GM06990 (cell line): ENCODE measurements at places on chromosomes 3 and 15.

DNA sequence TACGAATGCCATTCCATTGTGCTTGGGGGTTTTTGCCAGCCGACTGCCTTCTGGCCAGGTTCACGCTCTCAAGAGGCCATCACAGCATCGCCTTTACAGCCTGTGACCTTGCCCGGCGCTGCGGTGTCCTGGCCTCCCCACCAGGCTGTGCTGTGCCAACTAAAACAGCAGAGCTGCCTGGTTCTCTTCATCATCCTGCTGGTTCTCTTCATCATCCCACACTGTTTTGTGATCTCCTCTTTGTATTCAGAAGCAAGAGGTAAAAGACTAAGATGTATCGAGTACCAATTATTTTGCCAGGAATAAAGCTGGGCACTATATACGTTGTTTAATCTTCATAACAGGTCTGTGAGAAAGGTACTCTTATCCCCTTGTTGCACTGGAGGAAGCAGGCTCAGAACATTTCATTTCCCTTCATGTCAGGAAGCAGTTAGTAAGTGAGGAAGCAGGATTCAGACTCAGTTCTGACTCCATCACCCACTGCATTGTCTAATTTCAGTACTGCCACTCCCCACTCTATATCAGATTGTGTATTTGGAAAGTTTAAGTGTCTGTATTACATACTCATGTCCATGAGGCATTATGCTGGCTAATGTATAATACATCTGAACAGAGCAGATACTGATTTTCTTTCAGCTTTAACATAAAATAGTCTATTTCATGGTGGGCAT, 92.7 kb downstream of the LRRC28 start:
- peak; percentile 15 for DNase-seq

DNA sequence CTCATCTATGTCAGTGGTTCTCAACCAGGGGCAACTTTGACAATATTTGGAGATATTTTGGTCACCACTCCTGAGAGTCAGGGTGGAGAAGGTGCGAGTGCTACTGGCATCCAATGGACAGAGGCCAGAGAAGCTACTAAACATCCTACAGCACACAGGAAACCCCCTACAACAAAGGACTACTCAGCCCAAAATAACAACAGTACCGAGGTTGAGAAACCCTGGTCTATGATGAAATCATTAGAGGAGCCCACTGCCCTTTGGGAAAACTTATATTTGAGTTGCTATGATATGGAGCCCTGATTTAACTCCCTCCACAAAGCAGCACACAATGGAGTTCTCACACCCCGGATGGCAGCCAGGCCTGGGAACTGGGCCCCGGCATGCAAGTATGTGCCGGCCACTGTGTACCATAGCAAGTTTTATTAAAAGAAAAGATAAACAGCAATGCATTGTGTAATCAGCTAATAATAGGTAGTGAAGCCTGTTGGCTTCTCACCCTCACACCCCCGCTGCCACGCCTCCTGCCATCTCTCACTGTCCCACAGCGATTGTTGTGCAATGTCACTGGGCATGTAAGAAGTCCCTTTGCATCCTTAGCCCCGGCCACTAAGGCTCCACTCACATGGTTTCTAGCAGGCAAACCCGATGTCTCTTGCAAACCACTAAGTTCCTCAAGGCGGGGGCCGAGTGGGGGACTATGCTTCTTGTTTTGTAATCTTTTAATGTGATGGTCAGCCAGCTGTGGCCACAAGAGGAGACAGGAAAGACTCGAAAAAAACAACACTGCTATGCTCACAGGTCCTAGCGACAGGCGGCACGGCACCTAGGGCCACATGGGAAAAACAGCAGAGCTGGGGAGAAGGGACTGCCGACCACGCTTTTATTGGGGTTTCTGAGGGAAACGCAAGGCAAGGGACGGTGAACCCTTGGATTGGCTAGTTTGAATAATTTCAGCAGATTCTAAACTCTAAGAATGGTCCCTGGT, 110.0 kb downstream of the AQP9 start:
- DNase-seq, result no peak

DNA sequence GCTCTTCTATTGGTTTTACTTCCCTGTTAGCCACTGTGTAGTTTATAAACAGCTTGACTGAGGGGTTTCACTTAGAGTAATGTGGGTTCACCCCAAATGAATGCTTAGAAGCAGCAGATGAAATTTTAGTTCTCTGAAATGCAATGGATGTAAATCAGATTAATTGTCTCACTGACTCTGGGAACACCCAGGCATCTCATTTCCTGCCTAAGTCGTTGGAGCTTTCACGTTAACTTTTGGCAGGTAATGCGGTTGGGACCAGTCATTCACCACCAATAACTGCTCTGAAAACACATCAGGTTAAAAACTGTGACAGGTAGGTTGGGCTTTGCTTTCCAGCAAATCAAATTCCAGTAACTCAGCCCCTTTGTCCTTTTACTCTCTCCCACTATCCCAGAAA, 775.4 kb downstream of the NTRK3 start:
- DNase-seq, result no peak

DNA sequence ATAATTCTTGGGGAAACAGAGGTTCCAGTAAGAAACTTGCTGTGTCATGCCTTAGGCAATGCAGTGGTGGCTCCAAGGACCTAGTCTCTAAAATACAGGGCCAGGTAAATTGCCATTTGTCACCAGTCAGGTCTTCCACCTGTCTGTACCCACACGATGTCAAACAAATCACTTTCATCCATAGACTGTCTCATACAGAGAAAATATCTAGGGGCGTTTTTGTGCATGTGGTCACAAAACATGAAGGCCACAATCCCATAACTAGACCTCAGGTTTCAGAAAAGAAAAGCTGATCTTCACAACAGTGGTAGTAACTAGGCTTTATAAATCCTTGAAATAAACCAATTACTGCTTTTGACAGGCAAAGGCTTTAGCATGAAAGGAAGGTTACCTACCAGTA, 92.3 kb downstream of the SLC9A9 start:
- no peak for DNase-seq

- DNase-seq, result no peak
Measured at GRCh38 chr15:52682200-52682599, 3.0 kb upstream of the ATOSA start.

GRCh38 chr3:113758389-113759024, 11.7 kb downstream of the ATP6V1A start:
- no peak for DNase-seq

- no peak for DNase-seq
Measured at GRCh38 chr15:65551183-65551582, 20.9 kb downstream of the HACD3 start.

- DNase-seq, result no peak
Measured at GRCh38 chr3:135917927-135918597, 47.5 kb upstream of the PPP2R3A start.

DNA sequence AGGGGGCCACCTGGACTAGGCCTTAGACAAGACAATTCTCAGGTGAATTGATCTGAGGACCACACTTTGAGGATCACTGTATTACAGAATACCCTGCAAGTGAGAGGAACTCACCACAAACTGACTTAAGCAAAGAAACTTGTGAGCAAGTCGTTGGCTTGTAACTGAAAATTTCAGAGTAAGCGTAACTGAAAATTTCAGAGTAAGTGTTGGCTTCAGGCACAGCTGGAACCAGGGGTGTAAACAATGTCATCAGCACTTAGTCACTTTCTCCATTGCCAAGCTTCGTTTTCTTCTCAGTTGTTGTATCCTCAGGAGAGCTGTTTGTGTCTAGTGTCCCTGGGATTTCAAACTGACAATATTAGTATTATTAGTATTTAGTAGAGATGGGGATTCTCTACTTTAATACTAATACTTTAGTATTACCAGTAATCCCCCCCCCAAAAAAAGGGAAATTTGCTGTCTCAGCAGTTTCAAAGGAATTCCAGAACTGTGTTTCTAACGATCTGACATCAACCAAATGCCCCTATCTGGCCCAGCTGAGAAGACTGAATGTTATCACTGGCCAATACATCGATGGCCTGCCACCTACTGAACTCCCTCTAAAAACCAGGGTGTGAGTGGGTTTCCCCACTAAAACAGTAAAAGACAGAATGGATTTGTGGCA, 474.4 kb downstream of the NTRK3 start:
- DNase-seq, result no peak

GRCh38 chr3:50524746-50525145, 21.3 kb upstream of the CACNA2D2 start:
- no peak for DNase-seq

- no peak for DNase-seq
Measured at GRCh38 chr3:25536521-25537391, 108.7 kb downstream of the RARB start.

DNA sequence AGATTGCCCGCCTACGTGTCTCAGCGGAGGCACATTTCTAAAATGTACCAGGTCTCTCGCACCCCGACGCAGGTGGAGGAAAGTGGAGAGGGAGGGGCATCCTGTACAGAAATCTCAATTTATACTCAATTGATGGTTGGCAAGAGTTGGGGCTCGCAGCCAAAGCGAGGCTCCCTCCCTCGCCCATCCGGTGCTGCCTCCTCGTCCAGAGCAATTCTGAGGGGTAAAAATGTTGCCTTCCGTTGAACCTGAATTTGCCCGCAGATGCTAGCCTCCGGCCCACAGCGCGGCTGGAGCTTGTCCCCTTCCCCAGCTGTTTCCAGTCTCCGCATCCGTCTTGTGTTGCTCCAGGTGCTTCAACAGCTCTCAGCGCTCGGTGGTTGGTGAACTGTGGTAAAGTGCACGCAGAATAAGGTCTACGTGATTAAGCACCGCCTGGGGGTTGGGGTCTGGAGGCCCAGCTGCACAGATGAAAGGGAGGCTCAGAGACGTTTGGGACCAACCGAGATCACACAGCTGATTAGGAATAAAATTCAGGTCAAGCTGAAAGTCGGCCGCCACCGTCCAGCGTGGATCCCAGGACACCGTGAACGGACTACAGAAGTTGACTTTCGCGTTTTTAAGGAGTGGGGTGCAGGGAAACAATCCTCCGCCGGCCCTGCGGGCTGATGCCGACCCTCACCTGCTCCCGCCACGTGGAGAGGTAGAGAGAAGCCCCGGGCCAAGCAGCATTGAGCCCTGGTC, 846 bp upstream of the POLG start:
- DNase-seq, result no peak

GRCh38 chr3:95775486-95776094, 1038.8 kb upstream of the EPHA6 start:
- DNase-seq, result no peak

DNA sequence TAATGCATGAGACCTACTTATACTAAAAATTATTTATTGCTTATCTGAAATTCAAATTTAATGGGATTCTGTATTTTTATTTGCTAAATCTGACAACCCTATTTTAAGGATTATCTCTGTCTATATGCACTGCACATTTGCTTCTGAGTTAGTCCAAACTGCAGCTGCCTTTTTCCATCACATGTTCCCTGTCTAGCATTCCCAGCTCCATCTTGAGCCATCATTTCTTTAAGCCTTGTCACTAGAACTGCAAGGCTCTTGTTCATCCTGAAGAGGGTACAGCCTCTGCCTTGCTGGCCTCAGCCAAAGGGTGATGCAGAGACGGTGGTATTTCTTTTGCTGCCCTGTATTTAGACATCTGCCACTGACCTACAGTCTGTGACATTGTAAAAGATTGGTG, 125.8 kb upstream of the STT3B start:
- DNase-seq, result no peak
